Neural progenitor cell (in vitro differentiated cells): ENCODE measurements at places on chromosomes 5 and 9.

DNA sequence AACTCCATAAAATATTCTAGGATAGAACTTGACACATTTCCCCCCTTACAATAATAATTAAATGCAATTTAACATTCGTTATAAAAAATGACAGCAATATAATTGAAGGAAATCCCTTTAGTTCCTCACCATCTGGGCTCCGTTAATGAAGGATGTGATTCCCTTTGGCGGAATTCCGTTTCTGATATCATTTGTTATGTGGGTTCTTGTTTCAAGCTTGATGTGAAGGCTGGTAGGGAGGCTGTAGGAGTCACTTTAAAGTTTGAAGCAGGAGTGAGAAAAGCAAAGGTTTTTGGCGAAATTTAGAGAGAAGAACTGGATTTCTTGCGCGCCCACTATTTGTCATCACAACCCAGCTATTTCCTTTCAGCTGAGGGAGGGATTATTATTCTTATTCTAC, 4.0 kb downstream of the RGS7BP start:
- DNase-seq = no peak

DNA sequence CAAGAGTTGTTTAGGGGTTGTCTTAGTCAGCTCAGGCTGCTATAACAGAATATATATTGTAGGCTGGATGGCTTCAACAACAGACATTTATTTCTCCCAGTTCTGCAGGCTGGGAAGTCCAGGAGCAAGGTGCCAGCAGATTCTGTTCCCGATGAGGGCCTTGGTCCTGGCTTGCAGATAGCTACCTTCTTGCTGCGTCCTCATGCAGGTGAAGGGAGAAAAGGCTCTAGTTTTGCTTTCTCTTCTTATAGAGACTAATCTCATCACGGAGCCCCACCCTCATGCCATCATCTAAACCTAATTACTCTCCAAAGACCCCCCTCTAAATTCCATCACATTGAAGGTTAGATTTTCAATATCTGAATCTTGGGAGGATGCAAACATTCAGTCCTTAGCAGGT, 246.0 kb upstream of the ANKRD55 start:
- DNase-seq = no peak

DNA sequence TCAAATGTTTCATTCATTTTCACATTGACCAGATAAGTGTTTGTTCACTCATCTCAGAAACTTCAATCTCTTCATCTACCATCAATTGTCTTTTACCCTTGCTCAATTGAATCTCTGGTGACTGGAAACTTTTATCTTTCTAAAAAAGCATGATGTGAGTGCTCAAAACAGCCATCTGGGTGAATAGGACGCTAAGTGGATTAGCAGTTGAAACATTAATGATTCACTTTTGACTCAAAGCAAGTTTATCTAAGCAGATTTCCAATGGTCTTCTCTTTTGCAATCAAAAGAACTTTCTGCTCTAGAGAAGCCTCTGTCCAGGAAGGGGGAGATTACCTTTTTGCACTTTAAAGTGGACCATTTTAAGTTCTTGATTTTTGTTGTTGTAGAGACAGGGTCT, 22.2 kb downstream of the KLF4 start:
- no peak for DNase-seq

DNA sequence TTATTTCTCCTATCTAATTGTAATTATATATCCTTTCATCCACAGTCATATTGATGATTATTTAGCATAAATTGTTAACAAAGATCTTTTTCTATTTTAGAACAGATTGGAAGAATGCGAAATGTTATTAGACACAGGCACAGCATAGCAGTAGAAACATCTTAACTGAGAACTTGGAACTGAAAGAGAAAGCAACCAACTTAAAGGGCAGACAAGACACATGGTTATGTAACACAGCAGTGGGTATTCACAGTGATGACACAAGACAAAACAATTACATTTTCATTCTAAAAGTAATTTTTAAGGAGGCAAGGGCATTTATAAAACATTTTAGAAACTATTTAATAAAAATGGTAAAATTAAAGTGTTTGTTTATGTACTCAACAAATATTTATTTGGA, 57.7 kb upstream of the MEF2C start:
- no peak for DNase-seq

DNA sequence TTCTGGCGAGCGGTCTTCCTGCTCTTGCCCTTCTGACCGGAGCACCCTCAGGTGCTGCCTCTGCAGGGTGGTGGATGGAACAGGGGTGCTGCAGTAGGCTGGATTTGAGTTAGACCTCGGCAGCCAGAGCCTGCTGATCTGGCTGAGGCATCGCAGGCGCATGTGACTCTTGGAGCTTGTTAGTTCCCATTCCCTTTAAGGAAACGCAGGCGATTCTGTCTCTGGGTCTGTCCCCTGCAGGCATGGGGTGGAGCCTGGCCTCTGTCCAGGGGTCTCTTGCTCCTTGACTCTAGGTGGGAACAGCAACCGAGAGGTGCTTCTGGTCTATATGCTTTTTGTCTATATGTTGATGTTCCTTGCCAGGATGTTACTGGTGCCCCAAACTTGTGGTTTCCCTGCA, 3.1 kb downstream of the WNK2 start:
- DNase-seq = no peak

DNA sequence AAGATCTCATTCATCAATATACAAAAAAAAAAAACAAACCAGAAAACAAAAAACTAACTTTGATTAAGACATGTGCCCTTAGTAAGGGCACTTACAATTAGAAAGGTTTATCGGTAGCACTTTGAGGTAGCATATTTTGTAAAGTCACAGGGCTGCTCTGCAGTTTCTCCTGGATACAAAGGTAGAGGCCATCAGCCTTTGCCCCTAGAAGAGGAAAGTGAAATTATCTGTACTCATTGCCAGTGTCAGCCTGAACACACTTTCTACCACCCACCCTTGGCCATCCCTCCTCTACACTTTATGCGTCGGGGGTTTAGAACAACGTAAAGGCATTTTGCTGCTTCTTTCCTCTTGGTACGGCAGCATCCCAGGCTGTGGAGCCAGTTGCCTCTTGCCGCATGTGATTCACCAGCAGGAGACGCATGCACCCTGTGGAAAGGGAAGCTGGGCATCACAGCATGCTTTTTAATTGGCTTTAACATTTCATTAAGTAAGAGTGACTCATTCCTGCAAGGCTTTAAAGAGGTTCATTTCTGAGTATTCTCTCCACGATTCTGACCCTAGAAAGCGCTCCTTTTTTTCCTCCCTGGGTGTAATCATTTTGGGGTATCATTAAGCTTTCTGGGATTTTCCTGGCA, 84.6 kb downstream of the CEMIP2 start:
- peak; percentile 49 for DNase-seq
